ENCODE measurements at places on chromosomes 13 and 19.

GRCh38 chr19:32599736-32600157 lies 18.8 kb downstream of the PDCD5 start:
- no peak for DNase-seq

DNA sequence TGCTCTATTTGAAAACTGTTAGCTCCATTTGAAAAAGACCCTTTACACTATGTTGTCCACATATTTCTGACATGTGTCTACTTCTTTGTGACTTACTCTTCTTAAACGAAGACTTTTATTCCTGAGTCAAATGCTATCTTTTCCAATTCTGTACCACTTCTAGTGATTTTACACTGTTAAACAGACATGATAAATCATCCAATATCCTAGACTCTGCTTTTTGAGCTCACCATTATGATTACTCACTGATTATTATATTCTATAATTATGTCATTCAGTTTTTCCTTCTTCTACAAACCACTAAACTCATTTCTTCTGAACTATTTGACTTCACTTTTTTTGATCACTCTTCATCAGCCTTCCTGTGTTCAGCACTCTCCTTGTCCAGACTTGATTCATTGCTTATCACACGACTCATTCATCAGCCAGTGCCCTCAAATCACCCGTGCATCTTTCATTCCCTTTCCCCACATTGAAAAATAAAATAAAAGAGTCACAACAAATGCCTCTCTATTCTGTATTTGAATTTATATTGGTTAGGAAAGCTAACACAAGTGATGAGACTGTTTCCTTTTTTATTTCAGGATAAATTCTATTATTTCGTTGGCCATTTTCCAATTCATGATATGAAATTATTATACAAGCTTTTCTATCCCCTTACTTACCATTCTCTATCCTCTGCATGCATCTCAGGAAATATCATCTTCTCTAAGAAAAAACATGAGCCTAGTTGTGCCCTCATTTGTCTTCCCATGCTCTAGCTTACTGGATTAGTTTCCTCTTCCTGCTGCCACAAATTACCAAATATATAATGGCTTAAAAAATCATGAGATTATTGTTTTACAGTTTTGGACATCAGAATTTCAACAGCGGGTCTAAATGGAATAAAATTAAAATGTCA lies 1482.1 kb upstream of the MIR17HG start:
- DNase-seq: no peak

DNA sequence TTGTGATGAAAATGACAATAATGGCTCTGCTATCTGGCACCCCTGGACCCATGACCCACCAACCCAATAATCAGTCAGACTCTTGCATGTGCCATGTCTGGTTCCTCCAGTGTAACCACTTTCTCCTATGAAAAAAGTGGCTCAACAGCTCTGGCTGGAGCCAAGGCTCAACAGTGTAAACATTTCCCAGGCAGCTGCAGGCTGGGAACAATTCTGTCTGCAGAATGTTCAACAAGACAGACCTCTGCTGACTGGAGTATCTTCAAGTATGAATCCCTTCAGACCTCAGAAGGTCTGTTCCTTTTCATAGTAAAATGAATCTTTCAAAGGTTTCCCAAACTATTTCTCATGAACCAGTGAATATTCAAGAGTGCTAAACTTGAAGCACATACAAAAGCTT lies 410.1 kb upstream of the HTR2A start:
- DNase-seq: no peak

GRCh38 chr13:29187584-29187983 lies 367.4 kb downstream of the MTUS2 start:
- no peak for DNase-seq

GRCh38 chr13:35964863-35965180 lies 166.4 kb downstream of the DCLK1 start:
- DNase-seq: no peak

DNA sequence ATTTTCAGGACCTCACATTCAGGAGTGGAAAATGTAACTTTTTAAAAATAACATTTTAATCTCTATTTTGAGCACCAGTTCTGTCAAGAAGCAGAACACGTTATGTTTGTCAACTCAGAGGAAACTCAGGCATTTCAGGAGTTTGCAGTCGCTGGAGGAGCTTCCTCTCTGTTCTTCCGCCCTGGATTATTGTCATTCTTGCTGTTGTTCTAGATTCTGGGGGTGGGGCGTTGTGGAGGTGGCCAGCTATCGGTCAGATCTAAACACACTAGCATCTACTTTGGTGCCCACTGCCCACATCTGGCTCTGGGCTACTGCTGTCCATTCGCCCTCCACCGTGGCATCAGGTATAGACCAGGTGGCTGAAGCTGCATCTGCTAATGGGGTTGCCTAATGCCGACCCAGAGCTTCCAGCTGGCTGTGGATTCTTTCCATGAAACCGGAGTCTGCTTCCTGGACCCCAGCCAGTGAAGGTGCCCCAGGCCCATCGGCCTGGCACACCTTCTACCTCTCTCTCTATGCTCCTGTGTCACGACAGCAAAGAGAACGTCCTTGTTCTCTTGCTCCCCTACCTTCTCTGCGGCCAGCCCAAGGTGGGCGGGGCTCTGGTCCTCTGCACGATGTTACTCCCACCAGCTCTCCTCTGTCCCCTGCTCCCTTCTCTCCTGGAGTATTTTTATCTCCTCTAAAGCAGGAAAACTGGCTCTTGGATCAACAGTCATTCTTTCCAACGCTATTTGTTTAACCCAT lies 36.7 kb upstream of the DGKH start:
- no peak for DNase-seq

DNA sequence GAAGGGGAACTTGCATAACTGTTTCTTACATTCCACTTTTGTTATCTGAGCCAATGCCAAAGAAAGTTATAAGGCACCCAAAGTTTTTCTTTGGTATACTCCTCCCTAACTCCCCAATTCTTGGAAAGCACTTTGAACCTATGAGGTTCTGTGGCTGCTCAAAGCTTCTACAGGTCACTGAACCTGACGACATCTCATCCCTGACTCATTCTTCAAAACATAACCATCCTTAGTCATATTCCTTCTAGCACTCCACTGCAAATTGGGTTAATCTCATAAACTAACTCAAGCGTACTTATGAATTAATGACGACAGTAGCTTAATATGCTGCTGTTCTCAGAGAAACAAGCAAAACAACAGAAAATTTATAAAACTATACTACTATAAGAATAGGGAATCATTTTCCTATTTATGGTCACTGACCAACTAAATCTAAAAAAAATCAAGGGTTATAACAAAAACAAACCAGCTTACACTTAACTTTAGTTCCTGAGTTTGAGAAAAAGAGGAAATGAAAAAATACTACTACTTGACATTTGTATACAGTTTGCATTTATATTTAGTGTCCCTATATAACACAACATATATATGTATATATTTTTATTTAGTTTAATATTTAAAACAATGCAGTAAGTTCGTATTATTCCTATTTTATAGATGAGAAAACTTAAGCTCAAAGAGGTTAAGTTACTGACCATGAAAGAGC lies 69.1 kb downstream of the CAB39L start:
- no peak for DNase-seq

DNA sequence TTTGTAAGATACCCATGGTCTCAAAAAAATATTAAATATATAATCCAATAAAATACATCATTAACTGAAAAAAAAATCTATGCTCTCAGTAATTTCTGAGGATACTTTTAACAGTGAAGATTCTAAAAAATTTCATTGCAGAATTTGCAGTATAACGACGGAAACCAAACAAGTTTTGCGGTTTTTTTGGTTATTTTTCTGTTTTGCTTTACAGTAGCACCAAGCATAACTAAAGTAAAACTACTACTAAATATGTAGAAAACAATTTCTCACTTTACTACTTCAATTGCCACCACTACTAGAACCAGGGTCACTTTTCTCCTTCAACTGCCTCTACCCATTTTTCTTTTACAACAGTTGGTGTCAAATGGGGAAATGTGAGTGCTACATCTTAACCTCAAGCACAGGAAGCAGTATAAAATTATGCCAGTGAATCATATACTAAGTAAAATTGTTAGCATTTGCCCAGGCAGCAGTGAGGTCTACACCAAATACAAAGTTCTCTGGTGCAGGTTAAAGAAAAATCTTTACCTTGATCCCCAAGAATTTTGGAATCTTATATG lies 24.1 kb downstream of the MICU2 start:
- DNase-seq: no peak

- DNase-seq: no peak
Observed at GRCh38 chr19:33332248-33332647, 29.9 kb upstream of the CEBPA start.

DNA sequence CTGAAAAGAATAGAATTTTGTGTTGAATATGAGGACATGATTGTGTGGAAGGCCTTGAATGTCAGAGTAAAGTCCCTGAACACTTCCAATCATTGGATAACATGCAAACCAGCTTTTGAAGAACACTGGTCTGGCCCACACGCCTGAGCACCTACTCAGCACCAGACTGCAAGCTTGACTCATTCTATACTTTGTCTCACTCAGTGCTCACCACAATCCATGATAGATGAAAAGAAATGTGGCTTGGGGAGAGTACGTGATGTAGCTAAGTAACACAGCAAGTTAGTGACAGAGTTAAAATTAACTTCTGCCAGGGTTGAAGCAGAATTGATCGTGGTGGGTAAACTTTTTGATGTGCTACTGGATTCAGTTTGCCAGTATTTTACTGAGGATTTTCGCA lies 12.0 kb downstream of the DLEU7 start:
- DNase-seq: no peak

DNA sequence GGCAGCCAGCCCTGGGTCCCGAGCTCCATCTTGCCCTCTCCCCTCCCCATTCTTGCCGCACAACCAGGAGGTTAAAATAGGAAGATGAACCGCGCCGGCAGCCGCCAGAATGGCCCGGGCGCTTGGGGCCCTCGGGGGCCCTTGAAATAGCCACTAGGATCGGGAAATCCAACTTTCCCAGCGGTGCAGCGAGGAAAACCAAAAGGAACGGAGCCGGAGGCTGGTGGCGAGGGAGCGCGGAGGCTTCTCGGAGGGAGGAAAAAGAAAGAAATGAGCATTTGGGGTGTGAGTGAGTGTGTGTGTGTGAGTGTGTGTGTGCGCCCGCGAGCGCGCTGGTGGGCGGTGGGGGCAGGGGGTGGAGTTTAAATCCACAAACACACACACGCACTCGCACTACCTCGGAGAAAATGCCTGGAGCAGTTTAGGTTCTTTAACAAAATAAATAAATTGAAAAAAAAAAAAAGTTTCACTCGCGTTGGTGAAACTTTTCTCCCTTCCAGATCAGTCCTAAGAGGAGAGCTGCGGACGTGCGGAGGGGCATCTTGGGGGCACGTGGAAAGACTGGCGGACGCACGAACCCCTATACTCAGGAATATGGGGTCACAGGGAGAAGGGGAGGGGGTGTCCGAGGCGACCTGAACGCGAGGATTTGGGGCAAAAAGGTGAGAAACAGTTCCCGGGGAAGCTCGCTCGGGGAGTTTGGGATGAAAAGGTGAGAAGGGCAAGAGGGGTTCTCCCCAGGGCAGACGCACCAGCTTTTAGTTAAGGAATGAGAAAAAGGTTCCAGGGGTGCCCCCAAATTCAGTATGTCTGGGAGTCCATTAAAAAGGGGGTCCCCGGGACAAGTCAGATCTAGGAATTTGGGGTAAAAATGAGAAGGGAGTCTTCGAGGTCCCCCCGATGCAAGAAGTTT lies 1.3 kb downstream of the RFX2 start:
- no peak for DNase-seq

- DNase-seq: no peak
Observed at GRCh38 chr13:30870049-30870884, 35.8 kb upstream of the MEDAG start.

DNA sequence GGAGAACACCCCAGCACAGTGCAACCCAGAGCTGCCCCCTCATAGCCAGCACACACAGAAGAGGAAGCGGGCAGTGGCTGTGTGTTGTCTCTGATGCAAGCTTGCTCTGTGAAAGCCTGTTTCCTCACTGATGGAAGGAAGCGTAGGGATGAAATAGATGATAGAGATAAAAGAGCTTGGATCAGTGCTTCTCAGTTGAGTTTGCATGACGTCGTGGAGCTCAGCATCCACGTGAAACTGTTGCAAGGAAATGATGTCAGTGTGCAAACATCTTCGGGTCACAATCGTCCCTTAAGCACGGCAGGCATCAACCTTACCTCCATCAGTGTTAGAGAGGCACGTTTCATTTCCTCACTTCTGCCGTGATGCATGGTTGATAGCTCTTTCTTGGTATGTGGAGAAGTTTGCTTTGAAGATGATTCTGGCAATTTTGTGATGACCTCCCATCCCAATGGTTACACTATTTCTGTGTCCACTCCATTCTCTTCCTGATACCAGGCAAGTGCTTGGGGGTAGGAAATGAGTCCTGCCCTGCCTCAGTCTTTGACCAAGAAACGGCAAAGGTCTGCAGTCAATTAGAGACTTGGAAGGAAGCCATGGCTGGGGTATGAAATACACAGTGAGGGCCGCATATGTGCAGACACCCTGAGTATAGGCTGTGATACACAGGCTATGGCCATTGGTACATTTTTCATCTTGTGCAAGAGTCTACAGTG lies 183.0 kb downstream of the ZNF536 start:
- no peak for DNase-seq

DNA sequence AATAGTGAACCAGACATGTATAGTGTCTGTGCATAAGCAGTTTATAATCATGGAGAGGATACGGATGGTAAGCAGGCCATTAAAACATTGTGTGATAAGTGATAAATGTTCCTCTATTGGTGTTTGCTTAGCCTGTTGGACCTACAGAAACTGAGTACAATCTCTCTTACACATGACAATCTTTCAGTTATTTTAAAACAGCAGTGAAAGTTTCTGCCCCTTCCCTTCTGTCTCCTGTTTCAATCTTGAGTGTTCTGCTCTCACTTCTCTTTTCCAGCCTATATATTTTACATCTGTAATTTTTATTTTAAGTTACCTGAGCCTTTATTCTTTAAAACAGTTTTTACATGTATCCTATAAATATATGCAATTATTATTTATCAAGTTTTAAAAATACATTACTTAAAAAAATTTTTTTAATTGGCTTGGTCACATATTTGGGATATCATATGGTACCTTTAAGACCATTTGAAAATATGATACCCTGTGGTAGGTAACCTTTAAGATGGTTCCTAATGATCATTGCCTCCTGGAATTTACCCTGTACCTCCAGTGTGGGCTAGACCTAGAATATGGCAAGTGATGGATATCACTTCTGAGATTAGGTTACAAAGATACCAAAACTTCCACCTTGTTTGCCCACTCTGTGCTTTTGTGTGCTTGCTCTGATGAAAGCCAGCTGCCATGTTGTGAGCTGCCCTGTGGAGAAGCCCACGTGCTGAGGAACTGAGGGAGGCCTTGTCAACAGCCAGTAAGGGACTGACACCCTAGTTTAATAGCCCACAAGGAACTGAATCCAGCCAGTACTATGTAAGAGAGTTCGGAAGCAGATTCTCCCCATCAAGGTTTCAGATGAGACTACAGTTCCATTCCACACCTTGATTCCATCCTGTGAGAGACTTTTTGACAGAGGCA lies 99.3 kb downstream of the DHRS12 start:
- DNase-seq: no peak

- no peak for DNase-seq
Observed at GRCh38 chr13:33150126-33150525, 133.9 kb downstream of the KL start.

Data from cortex of kidney (tissue), 1 donor.